GF-D8 (cell line): ENCODE measurements at places on chromosomes 7 and 10.

DNA sequence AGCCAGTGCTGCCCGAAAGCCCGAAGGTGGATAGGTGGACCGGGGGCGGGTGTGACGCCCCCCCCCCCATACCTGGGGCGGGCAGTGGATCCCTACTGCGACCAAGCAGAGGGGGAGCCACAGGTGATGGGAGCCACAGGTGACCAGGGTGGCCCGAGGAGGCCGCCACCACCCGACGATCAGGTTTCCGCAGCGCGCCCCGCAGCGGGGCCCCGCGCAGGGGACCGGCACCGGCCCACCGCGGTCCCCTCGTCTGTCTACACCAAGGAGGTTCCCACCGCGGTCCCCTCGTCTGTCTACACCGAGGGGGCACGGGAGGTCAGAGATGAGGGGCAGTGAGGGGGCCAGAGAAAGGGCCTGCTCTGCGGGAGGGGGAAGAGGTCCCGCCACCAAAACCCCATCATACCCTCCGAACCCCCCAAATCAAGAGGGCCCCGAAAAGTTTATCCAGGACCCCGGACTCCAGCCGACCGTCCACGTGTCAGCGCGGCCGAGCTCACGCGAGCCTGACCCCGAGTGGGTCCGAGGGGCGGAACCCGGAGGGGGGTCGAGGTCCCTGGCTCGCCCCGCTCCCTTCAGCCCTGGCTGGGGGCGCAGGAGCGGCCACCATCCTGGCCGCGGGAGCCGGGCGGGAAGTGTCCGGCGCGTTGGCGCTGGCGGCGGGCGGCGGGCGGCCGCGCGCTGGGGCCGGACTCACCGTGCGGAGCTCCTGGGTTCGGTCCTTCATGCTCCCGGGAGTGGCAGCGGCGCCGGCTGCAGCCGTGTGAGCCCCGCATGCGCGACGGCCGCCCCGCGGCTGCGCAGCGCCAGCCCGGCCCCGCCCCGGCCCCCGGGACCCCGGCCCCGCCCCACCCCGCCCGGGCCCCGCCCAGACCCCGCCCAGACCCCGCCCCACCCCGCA, at the start of gene STX1A:
STX1A (minus strand) TSS at position 765 of the 901 bp plus-strand sequence; CDS start at position 727, 38 bp downstream.
- peak; percentile 19 for DNase-seq

- no peak for DNase-seq
These were observed 580.0 kb downstream of the XPNPEP1 start for GRCh38 chr10:109343293-109343692.

DNA sequence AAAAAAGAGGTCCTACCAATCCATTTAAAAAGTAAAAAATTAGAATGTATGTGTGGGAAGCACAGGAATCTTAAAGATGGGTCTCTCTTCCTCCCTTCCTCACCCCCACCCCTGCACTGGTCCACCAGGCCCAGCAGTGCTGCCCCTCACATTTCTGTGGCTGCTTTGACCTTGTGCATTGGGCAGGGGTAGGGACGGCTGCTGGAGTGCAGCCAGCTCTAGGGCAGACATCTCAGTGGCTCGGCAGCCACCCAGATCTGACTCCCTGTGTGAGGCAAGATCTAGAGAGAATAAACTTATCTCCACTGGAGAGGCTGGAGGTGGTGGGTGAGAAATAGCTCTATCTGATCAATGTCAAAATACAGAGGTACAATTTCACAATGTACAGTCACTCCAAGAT, 6.7 kb downstream of the FAM180A start:
- no peak for DNase-seq

DNA sequence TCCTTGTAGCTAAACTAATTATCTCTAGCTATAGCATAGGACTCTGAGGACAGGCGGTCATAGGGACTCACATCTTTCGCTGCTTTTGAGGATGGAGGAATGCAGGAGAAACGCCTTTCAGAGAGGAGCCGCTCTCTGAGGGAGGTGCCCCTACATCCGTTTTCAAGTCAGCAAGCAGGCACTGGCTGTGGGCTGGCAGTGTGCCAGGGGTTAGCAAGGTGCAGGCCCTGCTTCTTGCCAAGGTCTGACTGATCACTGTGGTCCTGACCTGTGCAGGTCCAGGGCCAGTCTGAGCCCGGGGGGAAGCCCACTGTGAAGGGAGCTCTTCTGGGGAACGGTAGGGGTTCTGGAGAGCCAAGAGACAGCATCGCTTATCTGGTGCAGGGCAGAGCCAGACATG, 89.4 kb downstream of the SH3PXD2A start:
- no peak for DNase-seq

DNA sequence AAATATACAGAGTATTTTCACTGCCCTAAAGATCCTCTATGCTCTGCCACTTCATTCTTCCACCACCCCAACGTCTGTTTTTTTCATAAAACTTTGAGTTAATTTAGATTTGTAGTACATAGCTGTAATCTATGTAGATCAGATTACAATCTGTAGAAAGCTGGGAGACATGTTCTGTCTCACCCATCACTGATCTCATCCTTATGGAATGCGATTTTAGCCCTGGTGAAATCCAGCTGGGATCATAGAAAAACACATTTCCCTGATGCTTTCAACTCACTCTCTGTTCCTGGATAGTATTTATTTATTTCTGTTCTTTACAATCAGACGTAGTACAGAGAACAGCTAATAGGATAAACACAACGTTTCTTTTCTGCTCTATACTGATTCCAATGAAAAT, 521.0 kb downstream of the KIF20B start:
- DNase-seq: no peak

DNA sequence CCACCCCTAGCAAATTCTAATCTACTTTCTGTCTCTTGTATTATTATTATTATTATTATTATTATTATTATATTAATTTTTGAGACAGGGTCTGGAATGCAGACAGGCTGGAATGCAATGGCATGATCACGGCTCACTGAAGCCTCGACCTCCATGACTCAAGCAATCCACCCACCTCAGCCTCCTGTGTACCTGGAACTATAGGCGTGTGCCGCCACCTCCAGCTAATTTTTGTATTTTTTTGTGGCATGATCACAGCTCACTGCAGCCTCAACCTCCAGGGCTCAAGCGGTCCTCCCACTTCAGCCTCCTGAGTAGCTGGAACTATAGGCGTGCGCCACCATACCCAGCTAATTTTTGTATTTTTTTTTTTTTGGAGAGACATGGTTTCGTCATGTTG, 2.6 kb upstream of the TMEM139 start:
- no peak for DNase-seq

GRCh38 chr7:27192546-27193334, 7.2 kb downstream of the HOXA13 start:
- no peak for DNase-seq

- DNase-seq: no peak
These were observed 2.3 kb downstream of the DDIT4 start for GRCh38 chr10:72276013-72276387.

- DNase-seq: no peak
These were observed 22.3 kb downstream of the PIK3CG start for GRCh38 chr7:106887421-106887820.

GRCh38 chr10:25063157-25063556, 46.7 kb downstream of the THNSL1 start:
- DNase-seq: no peak
